ENCODE measurements at places on chromosomes 7 and 10.
A peak's percentile ranks its signal among the peaks of the same experiment; 100 is the strongest.

DNA sequence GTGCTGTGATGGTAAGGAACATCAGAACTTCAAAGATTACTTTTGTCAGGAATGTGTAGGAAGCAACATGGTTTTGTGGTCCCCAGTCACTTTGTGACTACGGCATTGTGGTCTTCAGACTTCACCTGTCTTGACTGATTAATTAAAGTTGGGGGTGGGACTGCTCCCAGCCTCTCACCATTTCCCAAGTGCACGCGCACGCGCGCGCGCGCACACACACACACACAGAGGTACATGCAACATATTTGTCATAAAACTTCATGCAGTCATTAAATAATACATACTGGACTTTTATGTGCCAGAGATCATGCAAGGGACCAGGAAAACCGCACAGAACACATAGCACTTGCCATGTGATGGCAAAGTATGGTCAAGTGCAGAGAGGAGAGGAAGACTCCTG, 181.2 kb downstream of the EVX1 start:
- no peak for DNase-seq

GRCh38 chr10:11880151-11881029, 57.2 kb downstream of the PROSER2 start:
- DNase-seq = no peak

GRCh38 chr7:94923412-94923811, 16.0 kb downstream of the PPP1R9A start:
- no peak for DNase-seq

GRCh38 chr7:90233569-90233968, 11.4 kb upstream of the CFAP69 start:
- DNase-seq = no peak

GRCh38 chr10:29932991-29933390, 126.4 kb downstream of the JCAD start:
- DNase-seq = no peak

- no peak for DNase-seq
Observed at GRCh38 chr7:988963-989529, 6.1 kb downstream of the CYP2W1 start.

DNA sequence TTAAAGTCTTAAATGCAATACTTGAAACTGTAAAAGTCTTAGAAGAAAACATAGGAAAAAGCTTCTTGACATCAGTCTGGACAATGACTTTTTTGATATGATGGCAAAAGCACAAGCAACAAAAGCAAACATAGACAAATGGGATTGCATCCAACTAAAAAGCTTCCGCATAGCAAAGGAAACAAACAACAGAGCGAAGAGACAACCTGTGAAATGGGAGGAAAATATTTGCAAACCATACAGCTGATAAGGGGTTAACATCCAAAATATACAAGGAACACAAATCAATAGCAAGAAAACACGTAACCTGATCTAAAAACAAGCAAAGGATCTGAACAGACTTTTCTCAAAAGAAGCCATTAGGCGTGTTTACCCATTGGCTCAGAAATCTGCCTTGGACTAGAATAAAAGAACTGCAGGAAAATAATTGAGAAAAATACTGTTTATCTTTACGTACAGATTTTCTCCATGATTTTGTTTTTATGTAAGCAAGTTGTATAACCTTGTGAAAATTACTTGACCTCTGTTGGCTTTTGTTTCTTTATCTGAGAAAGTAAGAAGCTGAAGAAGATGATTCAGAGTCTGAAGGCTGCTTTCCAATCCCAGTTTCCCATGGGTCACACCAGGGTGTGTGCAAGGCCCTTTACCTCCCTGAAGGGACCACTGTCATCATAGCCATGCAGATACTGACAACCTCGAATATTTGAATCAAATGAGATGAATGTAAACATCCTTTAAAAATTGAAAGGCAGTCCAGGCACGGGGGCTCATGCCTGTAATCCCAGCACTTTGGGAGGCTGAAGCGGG, 99.1 kb upstream of the LANCL2 start:
- no peak for DNase-seq

DNA sequence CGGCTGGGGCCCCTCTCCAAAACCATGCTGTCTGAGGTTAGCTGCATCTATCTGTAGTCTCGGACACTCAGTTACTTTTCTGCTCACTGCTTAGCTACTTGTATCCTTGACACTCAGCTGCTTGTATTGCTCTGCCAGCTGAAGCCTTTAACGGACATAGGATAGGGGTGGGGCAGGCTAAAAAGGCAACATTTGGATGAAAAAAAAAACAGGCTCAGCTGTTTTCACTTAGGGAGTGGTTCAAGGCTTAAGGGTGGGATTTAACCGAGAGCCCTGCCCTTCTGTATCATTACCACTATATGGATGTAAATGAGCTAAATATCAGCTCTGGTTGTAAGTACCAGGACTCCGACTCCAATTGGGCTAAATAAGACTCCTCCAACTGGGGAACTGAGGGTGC, 28.6 kb downstream of the LSMEM1 start:
- no peak for DNase-seq

- DNase-seq = no peak
Observed at GRCh38 chr7:16028636-16029035, 342.2 kb upstream of the MEOX2 start.

DNA sequence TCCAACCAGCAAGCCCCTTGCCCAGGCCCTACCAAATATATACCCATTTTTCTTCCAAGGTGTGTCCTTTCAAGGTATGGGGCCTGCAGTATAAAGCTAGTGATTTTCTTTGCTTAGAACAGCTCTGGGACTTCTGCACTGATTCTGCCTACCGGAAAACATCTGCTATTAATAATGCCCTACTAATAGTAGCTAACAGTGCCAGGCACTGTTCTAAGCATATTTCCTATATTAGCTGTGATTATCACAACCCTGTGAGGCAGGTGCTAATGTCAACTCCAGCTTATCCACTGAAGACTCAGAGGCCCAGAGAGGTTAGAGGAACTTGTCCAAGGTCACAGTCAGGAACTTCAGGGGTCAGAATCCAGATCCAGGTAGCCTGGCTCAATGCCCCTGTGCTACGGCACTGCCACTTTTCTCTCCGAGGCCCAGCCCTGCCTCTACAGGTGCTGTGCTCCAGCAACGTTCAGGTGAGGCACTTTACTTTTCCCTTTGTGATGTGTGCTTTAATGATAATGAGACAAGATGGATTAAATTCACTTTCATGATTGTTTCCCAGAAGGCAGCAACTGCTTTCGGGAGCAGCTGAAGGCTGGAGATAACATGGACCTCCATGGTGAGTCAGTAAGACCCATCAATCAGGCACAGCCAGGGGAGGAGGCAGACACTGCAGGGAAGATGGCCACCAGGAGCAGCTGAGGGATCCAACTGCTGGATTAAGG, 26.7 kb downstream of the TAS2R41 start:
- no peak for DNase-seq

- DNase-seq = no peak
Observed at GRCh38 chr10:116146372-116147140, 126.5 kb downstream of the GFRA1 start.

DNA sequence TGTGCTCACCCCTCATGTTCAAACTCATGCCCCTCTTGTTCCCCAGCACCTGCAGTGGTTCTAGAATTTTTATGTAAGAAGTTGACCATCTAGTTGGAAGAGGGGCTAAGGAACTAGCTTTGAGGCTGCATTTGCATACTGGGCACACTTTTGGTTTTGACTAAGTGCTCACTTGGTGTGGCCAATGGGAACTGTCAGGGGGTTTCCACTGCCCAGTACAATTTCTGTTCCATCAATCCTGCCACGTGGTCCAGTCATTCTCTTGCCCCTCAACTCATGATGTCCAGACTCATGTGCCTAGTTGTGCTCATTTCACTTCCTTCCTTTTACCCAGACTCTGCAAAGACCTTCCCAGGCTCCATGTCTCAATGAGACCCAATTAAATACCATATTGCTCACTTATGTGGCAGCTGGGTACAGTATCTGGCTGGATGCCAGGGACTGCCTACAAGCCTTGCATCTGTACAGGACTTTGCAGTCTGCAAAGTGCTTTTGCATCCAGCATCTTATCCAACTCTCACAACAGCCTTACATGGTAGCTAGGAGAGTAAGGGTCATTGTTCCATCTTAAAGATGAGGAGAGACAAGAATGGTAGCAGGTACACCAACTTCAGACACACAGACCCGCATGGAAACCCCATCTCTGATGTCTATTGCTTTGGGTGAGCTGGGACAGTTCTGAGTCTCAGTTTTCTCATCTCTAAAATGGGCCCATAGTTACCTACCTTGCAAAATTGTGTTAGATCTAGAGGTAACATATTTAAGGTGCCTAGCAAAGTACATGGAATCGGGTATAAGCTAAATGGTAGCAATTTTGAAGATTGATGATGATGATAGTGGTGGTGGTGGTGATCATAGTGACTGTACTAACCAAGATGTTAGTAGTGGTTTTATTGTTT, 30.1 kb upstream of the KCNMA1 start:
- no peak for DNase-seq

DNA sequence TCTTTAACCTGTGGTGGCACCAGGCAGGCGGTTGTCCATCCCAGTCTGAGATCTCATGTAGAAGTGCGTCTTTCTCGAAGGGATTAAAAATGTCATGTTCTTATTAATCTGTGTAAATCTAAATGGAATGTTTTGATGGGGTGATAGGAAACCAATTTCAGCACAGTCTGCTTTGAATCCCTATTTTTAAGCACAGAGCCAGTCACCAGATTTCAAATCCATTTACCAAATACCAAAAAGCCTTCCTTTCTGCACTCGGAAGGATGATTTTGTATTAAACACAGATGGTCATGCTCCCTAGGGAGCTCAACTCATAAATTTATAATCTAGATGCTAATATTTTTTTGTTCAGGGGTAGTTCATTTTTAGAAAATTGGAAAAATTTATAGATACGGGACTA, 160.6 kb upstream of the AOAH start:
- peak; percentile 31 for DNase-seq

- DNase-seq = no peak
Observed at GRCh38 chr10:116274064-116274904, 1.3 kb upstream of the GFRA1 start.

GRCh38 chr10:132422903-132423825, 26.2 kb downstream of the PWWP2B start:
- no peak for DNase-seq

DNA sequence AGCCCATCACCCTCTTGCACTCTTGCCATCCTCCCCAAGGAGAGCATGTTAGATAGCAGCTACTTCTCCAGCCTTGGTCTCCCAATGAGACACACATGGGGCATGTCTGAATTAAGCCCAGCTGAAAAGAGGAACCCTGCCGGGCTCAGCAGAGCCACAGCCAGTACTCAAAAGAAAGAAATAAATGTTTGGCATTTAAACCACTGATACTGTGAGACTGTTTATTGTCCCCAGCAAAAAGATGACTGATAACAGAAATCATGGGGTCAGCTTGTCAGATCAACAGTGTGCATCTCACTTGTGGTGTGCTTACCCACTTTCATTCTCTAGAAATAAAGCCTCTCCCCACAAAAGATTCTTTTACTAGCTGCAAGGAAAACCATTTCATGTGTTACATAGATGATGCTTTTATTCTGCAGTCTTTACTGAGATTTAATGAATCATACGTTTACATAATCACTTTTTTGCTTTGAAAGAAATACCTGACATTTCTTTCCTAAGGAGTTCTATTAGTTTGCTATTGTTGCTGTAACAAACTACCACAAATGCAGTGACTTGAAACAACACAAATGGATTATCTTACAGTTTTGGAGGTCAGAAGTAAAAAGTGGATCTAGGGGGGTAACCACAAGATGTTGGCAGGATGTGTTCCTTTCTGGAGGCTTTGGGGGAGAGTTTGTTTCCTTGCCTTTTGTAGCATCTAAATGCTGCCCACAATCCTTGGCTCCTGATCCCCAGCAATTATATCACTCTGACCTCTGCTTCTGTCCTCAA, 20.9 kb downstream of the ANKRD7 start:
- no peak for DNase-seq

DNA sequence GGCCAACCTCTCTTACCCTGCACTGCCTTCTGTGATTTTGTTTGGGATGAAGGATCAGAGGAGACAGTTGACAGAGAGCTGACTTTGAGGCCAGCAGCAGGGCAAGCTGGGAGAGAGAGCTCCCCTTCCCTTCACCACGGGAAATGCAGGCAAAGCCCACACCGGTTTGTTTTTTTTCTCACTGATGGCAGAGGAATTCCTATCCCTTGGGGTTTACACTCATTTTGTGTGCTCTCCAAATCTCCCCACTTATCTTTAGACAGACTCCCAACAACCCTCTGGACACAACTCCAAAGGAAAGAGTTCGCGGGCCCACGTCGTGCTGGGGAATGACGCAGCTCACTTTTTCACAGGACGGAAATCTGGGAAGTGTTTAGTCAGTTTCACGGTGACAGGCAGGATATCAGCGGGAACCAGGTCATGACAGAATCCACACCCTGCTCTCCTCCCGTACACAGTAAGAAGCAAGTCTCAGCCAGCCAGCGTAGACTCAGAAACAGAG, 68.3 kb upstream of the FAM171A1 start:
- DNase-seq = peak; percentile 75

- DNase-seq = no peak
Observed at GRCh38 chr10:90023950-90024349, 322.6 kb downstream of the KIF20B start.

Measured in cerebellar nuclear complex (tissue), 1 donor.